Hematopoietic multipotent progenitor cell treated with erythropoietin and hydrocortisone succinate and interleukin-3 and kit ligand, for 6 days (in vitro differentiated cells): ENCODE measurements at places on chromosomes 1 and 21.

DNA sequence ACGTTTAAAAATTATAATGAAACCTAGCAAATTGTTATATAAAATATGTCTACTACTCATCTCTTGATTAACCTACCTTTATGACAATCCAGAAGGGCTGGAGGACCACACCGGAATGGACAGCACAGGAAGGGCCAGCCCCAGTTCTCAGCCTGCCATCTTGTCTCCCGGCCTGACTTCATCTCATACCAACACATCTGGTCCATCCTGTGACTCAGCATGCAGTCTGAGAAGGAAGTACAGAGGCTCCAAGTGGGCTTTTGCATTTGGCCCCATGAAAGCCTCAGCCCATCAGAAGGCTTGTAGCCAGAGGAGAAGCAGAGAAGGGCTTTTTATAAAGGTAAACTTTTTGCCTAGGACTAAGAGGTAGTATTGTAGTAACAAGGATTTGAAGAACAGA is 436.6 kb downstream of the MRPL39 start:
- no peak for DNase-seq

- DNase-seq = no peak
Measured at GRCh38 chr1:212178851-212179250, 106.4 kb upstream of the PPP2R5A start.

DNA sequence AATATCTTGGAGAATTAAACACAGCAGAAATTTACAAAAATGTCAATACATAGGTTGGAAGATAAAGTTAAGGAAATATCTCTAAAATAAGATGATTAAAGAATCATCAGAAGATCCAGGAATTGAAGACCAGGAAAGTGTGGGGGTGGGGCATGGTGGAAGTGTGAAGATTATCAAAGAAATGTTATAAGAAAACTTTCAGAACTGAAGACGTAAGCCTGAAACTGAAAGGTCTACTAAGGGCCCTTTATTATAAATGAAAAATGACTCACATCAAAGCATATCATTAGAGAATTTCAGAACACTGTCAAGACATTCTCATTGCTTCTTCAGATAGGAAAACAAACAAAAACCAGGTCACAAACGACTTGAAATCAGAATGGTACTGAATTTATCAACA is 92.4 kb upstream of the DPT start:
- DNase-seq = no peak

DNA sequence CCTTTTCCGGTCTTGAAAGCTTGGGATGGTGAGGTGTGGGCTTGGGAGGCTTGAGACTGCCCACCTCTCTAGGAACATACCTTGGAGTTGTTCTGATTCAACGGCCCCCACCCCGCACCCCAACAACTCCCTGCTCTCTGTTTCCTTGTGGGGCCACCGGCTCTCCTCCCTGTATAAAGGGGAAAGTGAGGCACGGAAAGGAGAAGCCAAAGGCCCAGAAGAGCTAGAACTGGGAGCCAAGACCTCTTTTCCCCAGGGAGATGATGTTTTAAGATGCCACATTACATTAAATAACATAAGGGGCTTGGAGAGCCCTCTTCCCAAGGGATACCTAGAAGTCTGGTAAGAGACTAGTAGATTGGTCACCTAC is 1.2 kb upstream of the DLGAP3 start:
- no peak for DNase-seq

GRCh38 chr1:214588963-214589597 is 13.9 kb upstream of the CENPF start:
- no peak for DNase-seq

GRCh38 chr1:107954719-107955415 is 10.1 kb downstream of the VAV3 start:
- no peak for DNase-seq

GRCh38 chr1:163381487-163382184 is 59.9 kb downstream of the NUF2 start:
- DNase-seq = no peak

DNA sequence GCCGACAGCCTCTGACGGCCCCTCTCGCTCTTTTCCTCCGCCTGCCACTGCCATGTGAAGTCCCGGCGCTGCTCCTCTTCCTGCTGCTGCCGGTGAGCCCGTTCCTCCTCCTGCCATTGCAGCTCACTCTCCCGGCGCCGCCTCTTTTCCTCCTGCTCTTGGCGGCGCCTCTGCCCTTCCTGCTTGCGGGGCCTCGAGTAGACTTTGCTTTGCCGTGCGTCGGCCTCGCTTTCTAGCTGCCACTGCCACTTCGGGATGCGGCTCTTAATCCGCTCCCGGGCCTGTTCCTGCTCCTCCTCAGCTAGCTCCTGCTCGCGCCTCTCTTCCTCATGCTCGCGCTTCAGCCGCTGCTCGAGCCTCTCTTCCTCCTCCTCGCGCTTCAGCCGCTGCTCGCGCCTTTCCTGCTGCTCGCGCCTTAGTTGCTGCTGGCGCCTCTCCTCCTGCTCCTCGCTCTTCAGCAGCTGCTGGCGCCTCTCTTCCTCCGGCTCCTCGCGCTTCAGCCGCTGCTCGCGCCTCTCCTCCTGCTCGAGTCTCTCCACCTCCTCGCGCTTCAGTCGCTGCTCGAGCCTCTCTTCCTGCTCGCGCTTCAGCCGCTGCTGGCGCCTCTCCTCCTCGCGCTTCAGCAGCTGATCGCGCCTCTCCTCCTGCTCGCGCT is 4.3 kb downstream of the TCHH start:
- peak; percentile 55 for DNase-seq

DNA sequence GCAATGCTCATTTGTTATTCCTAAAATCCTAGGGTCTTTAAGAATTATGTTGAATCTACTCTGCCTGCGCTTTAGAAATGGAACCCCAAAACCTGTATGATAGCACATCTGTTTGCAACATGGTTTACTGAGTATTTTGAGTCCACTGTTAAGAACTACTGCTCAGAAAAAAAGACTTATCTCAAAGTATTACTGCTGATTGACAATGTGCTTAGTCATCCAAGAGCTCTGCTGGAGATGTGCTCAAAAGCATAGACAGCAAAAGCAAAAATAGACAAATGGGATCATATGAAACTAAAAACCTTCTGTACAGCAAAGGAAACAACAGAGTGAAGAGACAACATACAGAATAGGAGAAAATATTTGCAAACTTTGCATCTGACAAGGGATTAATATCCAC is 107.0 kb downstream of the CTH start:
- DNase-seq = peak; percentile 49

DNA sequence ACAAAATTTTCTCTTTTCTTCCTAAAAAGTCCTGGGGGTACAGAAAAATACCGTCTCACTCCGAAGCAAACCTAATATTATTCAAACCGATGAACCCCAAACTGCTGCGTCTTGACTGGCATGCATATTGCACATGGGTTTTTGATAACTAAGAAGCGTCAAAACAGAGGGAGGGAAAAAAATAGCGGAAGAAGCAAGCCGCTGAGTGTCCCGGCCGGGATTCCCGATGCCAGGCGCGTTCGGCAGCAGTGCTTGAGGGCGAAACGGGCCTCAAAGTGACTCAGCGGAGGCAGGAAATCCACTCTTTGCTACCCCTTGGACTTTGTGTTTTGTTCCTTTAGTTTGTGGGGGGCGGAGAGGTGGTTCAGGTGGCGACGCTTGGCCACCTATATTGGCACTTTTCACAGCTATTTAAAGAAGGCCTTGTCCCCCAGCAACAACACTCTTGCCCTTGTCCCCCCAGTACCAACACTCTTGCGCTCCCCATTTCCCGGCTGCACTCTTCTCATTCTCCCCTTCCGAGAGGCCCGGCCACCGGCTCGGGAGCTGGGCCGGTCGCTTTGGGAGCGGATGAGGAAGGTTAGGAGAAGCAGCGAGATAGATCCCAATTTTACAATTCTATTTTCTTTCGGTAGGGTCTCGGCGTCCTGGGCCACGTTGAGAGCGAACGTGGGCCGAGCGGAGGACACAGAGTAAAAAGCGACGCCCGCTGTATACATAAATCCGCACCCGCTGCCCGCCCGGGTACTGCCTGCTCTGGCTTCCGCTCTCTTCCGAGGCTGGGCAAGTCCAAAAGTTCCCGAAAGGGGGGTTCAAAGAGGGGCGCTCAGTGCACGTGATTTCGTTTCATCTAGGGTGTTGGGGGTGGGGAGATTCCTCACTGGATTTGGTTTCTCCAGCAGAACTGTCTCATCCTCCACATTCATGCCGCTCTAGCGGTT is 2.5 kb downstream of the LMX1A start:
- no peak for DNase-seq

GRCh38 chr1:57329937-57330336 is 93.9 kb downstream of the DAB1 start:
- no peak for DNase-seq

DNA sequence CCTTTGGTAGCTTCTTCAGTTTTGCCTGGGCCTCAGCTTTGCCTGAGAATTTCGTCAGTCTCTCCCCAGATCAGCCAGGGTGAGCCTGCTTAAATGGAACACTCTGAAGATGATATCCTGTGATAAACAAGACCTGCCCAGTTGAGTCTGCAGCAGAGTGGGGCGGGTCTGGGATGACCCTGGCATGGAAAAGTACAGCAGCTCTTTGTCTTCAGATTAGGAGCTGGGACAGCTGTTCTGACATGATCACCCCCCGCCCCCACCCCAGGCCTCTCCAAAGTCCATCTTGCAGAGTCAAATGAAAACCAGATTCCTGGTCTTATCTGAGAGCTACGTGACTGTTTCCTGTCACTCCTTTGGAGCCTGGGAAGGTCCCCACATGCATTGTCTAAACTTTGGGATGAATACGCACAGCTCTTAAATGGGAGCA is 2.2 kb upstream of the TMEM51 start:
- DNase-seq = no peak

GRCh38 chr1:212021563-212021962 is 13.8 kb downstream of the INTS7 start:
- DNase-seq = no peak
